NCI-H2107 (cell line): ENCODE measurements at places on chromosomes 11 and 22.

- no peak for DNase-seq
Measured at GRCh38 chr11:113160808-113161124, 153.6 kb upstream of the TTC12 start.

DNA sequence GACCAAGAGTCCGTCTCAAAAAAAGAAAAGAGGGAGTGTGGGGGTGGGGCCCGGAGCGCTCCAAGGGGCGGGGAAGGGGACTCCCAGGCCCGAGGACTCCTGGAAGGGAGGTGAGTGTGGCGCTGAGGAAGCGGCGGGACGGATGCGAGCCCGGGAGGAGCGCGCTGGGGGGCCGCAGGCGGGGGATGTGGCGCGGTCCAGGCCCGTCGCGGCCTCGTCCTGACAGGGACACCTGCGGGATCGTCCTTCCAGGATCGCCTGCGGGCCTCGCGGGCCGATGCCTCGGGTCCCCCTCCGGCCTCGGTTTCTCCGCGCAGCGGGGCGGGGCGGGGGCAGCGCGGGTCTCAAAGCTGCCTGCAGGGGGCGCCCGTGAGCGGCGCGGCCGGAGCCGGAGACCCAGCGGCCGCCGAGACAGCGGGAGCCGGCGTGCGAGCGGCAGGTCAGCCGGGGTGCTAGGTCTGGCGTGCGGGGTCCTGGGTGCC, 3.8 kb upstream of the ADORA2A start:
- DNase-seq: no peak

- peak; percentile 89 for DNase-seq
Measured at GRCh38 chr22:46069521-46070214, 80.7 kb upstream of the PPARA start.

- DNase-seq: no peak
Measured at GRCh38 chr11:103465555-103466140, 356.4 kb downstream of the DYNC2H1 start.

DNA sequence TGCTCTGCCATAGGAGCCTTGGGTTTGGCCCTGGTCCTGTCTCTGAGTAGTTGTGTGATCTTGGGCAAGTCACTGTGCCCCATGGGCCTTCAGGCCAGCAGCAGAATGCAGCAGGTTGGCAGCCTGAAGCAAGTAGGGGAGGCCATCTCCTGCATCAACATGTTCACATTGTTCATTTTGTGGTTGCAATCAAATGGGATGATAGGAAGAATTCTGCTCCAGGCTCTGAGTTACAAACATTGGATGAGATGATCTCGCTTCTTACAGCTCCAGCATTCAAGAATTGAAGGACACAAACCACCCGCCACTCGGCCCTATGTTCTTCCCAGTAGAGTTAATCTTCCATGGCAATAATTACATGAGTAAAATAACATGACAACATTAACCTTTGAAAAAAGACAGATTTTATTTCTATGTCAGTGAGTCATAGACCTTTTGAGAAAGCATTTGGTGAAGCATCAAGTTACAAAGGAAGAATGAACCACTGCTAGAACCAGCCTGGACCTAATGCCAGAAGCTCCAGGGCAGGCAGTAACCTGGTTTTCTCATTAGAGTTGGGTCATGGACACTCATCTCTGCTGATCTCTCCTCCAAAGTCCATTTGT, 308.3 kb upstream of the NCAM1 start:
- no peak for DNase-seq

- peak; percentile 6 for DNase-seq
Measured at GRCh38 chr11:55707029-55707428, 45.0 kb downstream of the OR4C6 start.

DNA sequence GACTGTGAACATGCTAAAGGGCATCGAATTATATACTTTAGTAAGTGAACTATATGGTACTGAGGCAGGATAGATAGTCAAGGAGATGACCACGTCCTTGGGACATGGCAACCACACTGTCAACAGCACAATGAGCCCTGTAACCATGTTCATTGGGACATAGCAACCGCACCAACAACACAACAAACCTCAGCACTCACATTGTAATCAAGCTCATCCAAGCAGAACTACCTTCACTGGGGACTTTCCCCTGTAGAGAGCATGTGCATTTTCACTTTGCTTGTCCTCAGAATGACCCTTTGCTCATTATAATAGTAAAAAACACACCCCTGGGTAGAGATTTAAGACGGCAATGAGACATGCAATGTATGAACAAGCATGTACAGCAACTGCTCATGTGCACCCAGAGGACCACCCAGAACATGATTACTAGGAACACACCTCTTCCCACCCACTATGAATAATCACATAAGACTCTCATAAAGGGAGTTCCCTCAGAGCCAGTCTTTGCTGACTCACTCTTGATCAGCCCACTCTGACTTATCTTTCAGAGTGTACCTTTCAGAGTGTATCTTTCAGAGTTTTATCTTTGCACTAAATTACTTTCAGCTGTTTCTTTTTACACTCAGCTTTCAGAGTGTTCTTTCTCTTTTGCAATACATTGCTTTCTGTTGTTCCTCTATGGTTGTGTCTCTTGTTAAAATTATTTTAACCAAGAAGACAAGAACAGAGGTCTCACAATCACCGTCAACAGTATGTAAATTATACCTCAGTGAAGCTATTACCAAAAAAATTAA, 4.1 kb upstream of the PLAAT2 start:
- peak; percentile 4 for DNase-seq

DNA sequence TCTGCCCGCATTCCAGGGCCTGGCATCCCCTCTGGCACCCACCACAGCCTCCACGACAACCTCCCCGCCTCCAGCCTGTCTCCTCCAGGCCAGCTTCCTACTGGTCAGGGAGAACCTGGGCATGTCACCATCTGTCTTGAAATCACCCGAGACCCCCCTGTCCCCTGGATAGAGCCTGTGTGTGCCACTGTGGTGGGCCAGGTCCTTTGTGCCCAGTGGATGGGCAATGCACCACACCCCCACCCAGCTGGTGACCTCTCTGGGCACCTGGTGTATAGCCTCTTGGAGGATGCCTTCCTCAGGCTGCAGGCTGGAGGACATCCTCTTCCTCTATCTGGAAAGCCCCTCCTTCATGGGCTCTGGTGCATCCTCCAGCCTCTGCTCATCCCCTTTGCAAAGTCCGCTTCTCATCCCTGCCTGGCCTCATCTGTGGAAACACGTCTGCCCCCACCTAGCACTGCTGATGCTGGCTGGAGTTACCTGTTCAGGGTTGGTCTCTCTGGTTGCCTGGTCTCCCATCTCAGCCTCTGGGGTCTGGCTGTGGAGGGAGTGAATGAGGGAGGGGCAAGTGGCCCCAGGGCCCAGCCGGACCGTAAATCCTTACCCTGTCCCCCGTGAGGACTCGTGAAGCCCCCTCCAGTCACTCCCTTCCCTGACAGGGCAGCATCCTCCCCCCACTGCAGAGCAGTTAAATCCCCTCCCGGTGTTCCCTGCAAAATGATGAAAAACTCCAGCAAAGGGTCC, 589.6 kb downstream of the TBC1D22A start:
- no peak for DNase-seq

DNA sequence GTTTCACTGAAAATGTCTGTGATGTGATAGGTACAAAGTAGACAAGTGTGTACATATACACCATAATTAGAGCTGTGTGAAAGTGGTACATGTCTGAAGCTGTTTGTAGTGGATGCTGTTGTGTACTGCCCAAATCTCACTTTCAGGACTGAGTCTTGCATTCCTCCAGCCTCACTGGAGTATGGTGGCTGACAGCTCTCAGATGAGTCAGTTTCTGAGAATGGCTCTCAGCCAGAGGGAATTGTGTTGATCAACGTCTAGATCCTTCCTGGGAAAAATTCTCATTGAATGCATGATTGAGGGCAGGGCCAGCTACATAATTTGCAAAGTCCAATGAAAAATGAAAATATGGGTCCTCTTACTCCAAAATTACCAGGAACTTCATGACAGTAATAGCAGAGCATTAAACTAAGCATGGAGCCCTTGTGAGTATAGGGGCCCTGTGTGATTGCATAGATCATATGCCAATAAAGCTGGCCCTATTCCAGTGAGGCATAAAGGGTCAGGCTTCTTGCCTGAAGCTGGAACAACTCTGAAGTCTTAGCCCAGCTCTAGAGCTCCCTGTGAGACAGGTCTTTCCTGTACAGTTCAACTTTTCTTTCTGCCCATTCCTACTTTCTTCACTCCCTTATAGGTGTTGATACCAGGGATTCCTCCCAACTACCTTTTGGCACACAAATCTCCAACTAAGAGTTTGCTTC, 10.8 kb upstream of the CYP2R1 start:
- DNase-seq: no peak

DNA sequence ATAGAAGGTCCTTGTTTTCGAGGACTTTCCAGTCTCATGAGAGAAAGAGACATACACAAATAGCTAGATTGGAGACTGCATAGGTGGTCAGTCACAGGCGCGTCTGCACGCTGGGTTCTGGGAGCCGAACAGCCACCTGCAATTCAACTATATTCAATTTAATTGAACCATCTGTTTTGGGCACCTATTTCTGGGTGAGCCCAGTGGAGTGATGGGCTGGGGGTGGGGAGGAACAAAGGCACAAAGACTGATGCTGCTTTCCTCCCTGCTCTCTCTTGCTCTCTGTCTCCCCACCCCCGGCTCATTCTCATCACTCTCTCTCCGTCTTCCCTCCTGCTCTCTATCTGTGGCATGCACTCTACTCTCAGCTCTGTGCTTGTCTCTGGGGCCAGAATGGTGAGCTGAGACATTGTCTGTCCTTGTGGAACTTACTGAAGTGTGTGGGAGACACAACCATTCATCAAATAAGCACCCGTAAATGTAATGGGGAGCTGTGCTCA, 48.1 kb upstream of the B3GAT1 start:
- no peak for DNase-seq

GRCh38 chr11:111155021-111155420, 90.5 kb upstream of the POU2AF2 start:
- no peak for DNase-seq

DNA sequence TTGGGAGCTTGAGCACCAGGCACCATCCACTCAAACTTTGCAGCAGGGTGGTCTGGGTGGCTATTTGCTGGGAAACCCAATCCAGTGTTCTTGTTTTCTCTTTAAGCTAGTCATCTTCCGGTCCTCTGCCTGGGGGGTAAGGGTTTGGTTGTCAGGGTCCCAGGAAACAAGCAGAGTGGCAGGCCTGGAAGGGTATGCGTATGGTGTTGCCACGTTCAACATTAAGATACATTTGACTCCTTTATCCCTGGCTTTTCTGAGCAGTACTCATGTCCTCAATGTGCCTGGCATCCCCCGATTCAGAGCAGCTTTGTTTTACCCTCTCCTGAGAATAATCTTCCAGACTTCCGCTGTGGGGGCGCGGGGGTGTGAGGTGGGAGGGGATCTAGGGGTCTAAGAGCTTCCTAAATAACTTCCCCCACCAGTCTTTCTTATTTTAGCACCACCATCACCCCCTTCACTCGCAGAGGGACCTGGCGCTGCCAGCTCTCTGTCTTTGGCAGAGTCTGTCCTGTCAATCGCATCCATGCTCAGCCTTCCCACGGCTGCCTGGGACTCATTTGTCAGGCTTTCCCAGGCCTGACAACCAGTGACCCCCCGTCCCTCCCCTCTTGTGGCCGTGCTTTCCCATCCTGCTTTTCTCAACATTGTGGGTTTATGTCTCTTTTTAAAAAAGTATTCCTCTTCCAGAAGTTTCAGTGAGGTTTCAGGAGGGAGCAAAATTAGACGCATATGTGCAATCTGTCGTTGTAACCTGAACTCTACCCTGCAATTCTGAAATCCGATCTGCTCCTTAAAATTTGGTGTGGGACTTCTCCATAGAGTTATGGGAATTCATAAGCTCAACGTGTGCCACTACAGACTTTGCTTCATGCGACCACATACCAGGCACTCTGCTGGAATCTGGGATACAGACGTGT, 27.0 kb upstream of the RBFOX2 start:
- no peak for DNase-seq

DNA sequence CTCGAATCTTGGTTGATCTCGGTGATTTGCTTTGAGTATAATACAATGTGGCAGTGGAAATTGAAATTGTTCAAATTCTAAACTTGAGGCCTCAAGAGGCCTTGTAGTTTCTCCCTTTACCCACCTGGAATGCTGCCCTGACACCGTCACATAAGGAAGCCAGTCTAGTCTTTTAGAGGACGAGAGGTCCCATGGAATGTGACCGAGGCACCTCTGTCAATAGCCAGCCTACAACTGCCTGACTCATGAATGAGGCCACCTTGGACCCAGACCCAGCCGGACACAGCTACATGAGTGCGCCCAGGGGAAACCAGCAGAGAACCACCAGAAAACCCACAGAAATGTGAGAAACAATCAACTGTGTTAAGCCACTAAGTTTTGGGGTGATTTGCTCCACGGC, 52.5 kb downstream of the RPL27A start:
- no peak for DNase-seq

- DNase-seq: no peak
Measured at GRCh38 chr11:77283101-77283500, 18.4 kb downstream of the GDPD4 start.

DNA sequence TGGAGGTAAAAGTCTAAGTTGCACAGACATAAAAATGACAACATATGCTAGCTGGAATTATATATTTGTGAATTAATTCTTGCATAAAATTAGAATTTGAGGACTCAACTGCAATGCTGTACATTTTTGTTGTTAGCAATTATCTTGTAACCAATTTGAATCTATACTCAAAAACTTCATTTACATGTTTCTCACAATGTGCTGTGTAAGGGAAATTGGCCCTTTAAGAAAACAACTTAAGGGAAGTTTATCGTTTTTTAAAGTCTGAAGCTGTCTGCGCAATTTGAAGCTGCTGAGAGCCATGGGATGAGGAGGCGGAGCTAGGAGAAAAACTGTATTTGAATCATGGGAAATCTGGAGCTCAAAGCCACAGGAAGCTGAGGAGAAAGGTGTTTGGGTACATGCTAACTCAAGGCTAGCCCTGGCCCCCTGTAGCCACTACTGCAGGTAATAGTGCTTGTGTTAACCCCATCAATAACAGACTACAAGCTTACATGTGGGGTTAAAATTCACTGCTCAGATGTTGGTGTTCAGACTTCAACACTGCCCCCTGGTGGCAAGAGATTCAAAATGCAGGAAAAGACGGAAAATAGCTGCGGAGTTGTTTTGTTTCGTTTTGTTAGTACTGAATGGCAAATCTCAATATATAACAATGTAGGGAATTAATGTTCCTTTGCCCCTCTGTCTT, 126.1 kb downstream of the BRD1 start:
- DNase-seq: no peak

DNA sequence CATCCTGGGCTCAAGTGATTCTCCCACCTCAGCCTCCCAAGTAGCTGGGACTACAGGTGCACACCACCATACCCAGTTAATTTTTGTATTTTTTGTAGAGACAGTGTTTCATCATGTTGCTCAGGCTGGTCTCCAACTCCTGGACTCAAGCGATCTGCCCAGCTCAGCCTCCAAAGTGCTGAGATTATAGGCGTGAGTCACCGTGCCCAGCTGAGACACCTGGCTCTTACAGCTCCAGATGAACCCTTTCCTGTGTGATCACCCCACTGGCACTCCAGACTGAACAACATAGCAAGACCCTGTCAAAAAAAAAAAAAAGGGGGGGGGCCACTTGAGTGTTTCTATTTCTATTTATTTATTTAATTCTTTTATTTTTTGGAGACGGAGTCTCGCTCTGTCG, 1.0 kb upstream of the ADSL start:
- no peak for DNase-seq

GRCh38 chr22:43151251-43152002, at the start of gene TSPO:
Gene TSPO, plus strand, starts transcription at chr22:43151559. Its CDS starts 7,680 bp downstream, at chr22:43159239.
- no peak for DNase-seq

GRCh38 chr22:24401931-24402367, 25.4 kb upstream of the ADORA2A start:
- DNase-seq: no peak
